ENCODE measurements at places on chromosomes 2 and 18.

GRCh38 chr2:128281852-128282245 lies 36.8 kb downstream of the HS6ST1 start:
- DNase-seq, result no peak

DNA sequence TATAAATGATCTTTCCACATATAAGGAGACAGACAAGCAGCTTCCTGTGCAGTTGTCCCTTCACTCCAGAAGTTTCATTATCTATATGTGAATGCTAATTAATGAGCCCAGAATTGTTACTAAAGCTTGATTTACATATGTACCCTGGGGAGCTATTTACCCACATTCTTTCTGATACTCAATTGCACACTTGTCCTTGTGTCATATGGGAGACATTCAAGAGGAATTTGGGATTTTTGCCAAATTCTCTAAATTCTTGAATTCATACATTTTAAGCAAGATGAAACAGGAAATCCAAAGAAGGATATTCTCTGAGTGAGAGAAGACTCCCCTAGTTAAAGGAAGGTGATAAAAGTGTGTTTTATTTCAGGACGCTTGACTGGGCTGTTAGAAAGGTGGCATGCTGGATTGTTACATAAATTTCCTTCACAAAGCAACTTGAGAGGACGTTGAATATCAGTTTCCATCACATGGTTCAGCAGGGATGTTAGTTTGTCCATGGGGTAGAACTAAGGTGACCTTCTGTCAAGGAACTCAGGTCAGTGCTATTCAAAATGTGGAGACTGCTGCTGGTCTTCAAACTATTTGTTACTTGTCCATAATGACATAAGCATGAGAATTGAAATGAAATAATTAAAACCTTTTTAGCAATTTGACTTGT lies 368.2 kb downstream of the IRS1 start:
- no peak for DNase-seq

GRCh38 chr2:178895872-178896271 lies 88.6 kb upstream of the TTN start:
- no peak for DNase-seq

- DNase-seq, result peak; percentile 26
Measured at GRCh38 chr2:219245899-219246230, 586 bp downstream of the STK16 start.

Data from activated naive CD8-positive, alpha-beta T cell treated with anti-CD3 and anti-CD28 coated beads, Interleukin-2, amount 50 U/mL, for 24 hours (primary cell).